GM12864 (cell line): ENCODE measurements at places on chromosomes 16 and 17.

DNA sequence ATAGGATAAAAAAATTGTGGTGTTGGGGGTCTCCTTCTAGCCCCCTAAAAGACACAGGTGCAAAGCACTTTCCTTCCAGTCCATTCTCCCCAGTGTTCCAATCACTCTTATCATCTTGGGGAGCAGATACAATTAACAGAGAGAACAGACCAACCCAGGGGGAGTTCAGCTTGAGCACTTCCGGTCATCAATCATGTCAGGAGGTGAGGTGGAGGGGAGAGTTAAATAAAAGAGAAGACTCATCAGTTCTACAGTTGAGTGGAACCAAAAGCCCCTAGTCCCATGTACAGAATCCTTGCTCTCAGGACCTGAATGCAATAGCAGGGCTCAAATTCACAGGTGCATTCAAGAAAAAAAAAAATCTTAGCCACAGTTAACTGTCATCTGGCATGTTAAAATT is 122.3 kb downstream of the DYNLRB2 start:
- DNase-seq: no peak

GRCh38 chr16:84184775-84185174 is 2.1 kb downstream of the TAF1C start:
- DNase-seq: no peak

GRCh38 chr17:19344311-19345066 is 18.0 kb downstream of the B9D1 start:
- no peak for DNase-seq

DNA sequence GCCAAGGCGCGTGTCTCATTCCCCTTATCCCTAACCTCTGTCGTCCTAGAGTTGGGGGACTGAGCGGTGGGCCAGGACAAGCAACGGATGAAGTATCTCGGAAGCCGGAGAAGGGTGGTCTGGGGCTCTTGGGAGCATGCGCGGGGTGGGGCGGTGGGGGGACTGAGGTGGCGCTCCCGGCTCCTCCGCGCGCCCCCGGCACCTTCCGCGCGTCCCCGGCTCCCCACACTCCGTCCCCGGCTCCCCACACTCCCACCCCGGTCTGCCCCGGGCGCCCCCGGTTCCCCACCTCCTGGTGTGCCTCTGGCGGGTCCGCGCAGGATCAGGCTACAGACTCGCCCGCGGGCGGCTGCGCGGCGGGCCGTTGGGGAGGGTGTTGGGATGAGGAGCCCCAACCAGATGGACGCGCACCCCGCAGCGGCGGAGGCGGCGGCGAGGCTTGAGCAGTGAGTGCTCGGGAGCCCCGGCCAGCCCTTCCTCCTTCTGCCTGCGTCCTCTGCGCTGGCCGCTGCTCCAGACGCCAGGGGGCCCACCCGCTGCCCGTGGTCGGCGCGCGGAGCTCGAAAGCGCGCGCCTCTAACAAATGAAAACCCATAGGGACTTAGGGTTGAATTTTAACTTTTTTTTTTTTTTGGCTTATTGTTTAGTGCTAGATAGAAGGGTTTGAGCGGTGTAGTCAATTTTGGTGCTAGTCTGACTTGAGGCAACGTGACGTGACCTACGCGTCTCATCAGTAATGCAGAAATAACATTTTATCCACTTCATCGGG is 5.6 kb upstream of the CRYM start:
- DNase-seq: no peak

- no peak for DNase-seq
These were observed 363.3 kb downstream of the SEC14L1 start for GRCh38 chr17:77503916-77504651.

DNA sequence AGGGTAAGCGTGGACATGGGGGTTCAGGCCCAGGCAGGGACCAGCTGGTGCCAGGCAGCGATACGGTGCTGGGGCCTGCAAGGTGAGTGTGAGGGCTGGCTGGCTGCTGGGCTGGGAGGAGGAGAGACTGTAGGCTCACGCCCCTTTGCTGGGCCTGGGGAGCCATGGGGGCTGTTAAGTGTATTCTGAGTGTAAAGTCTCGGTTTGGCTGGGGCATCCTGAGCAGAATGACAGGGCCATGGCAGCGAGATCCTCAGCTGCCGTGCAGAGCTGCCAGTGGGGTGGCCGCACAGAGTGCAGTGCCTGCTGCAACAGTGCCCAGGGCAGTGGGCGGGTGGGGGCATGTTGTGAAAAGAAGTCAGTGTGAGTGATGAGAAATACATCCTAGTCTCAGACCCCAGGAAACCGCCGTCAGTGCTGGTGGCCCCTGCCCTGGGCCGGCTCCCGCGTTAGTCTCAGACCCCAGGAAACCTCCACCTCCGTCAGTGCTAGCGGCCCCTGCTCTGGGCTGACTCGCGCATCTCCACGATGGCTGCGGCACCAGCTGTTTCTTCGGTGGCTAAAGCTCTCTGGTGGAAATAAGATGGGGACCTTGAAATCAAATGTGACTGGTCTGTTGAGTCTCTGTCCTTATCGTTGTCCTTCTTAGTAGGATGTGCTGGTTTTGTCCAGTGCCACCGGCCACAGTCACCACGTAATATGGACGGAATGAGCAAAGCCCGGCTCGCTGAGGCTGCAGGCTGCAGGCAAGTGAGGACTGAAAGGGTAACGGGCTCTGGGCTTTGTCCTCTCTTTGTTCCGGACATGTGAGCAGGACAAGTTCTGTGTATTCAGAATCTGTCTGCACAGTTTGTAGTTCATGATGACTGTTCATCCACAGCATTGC is 22.9 kb downstream of the ACSF3 start:
- no peak for DNase-seq

DNA sequence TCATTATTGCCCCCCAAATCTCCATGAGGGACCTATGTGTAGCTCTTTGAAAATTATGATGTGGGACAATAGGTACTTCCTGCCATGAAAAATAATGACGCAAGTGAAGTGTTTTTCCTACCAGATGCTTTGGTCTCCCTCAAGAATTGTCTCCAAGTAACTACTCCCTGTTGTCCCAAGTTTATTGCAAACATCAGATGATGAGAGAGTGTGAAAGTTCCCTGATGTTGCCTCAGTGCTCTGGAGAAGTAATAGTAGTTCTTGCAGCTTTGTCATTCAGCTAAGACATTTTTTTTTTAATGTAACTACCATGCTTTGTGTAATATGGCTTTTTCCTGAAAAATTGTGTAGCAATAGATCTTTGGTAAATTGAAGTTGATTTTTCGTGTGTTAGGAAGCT is 20.1 kb downstream of the LPCAT2 start:
- DNase-seq: no peak

- DNase-seq: no peak
These were observed 170.4 kb downstream of the ZFHX3 start for GRCh38 chr16:72877374-72878028.

DNA sequence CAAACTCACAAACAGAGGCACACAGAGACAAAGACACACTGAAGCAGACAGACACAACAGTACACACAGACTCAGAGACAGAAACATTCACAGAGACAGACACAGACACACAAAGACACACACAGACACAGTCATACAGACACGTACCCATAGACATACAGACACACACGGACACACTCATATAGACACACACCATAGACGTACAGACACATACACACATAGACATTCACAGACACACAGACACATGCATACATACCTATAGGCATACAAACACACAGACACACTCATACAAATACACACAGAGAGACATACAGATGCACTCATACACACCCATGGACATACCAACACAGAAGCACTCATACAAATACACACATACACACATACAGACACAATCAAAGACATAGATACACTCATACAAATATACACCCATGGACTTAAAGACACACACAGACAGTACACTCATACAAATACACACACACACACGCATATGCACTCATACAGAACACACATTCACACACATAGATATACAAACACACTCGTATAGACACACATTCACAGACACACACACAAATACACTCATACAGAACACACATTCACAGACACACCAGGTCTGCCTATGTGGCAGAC is 19.9 kb upstream of the MRTFB start:
- DNase-seq: no peak

DNA sequence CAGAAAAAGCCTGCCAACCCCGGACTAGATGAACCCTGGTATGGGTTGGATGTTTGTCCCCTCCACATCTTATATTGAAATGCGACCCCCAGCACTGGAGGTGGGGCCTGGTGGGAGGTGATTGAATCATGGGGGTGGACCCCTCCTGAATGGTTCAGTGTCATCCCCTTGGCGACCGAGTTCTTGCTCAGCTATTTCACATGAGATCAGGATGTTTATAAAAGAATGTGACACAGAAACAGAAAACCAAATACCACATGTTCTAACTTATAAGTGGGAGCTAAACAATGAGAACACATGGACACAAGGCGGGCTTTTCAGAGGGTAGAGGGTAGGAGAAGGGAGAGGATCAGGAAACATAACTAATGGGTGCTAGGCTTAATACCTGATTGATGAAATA is 576.0 kb upstream of the HSBP1 start:
- no peak for DNase-seq

DNA sequence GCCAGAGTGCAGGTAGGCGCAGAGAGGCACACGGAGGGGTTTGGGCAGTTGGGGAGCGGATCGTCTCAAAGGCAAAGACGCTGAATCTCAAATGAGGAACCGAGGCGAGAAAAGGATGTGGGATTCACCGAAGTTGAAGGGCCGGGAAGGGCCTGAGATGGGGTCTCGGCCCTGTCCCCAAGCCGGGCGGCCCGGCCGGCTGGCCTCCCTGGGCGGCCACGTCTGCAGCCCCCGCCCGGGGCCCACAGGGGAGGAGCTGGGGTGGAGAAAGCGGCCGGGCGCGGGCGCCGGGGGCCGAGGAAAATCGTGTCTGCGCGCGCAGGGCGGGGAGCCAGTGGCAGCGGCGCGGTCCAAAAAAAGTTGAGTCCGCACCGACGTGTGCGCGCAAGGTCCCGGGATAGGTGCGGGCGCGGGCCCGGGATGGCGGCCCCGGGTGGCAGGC is 458 bp downstream of the SLC12A4 start:
- no peak for DNase-seq

DNA sequence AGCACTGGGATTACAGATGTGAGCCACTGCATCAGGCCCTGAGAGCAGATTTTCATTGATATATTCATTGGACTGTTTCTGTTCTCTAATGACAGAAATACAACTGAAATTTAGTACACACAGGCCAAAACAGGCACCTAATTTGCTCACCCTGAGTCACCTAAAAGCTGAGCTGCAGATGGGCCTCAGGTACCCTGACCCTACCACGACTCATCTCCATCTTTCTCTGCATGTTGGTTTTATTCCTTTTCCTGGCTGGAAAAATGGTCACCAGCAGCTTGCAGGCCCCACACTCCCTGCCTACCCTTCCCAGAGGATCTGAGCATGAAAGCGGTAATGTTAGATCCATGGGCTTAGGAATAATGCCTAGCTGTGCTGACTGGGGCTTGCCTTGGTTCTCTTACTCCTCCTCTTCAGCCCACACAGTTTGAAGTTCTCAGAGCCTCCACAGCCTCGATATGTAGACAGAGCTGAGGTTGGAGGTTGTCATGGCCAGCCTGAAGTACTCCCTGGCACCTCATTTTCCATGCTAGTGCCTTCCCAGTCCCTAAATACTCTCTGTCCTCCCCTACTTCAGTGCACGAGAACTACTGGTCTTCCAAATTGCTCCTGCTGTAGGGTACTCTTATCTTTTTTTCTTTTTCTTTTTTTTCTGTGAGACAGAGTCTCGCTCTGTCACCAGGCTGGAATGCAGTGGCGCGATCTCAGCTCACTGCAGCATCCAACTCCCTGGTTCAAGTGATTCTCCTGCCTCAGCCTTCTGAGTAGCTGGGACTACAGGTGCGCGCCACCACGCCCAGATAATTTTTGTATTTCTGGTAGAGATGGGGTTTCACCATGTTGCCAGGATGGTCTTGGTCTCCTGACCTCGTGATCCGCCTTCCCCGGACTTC is 51.1 kb downstream of the CENPV start:
- no peak for DNase-seq

DNA sequence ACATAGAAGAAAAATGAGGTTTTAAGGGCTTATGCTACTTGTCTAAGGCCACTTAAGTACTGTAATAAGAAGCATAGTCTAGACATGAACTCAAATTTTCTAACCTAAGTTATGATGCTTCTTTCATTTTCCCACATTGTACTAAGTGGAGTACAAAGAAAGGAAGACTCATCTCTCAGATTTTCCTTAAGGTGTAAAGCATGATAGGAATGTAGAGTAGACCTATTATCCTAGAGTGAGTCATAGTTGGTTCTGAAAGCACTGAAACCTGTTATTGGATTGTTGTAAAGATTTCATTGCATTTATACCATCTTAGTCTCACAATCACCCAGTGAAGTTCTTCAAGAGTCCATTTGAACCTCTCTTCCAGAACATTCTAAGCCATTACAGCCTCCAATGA is 343.8 kb downstream of the TOX3 start:
- DNase-seq: no peak

GRCh38 chr17:41784207-41784744 is 2.2 kb downstream of the JUP start:
- DNase-seq: no peak

DNA sequence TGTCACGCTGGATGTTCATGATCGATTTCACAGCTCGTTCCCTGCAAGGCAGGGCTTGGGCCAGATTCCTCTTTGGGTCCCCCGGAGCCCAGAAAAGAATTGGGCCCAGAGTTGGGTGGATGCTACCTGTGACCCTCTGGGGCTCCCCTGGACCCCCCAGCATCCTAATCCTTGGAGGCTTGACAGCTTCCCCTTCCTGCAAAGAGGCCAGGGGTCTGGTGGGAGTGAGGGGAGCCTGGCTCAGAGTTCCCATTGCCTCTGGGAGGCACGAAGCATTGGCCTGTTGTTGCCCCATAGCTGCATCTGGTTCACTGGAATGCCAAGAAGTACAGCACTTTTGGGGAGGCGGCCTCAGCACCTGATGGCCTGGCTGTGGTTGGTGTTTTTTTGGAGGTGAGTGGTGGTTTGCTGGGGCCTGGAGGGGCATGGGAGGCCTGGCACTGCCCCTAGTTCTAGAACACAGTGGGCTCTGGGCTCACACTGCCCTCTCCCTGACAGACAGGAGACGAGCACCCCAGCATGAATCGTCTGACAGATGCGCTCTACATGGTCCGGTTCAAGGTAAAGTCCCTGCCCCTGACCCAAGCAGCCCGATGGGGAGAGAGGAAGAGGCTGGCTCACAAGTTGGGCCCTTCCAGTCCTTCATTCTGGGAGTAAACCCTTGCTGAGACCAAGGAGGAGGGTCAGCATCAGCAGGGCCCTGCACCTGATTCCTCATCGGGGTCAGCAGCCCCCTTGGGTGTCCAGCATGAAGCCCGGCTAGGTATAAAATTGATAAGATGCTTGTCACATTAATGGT is 7.2 kb downstream of the CA7 start:
- DNase-seq: no peak

- no peak for DNase-seq
These were observed 80.8 kb upstream of the RNU2-1 start for GRCh38 chr17:43314611-43315011.
